SHP77 (cell line): ENCODE measurements at places on chromosomes 3 and 15.
A peak's percentile ranks its signal among the peaks of the same experiment; 100 is the strongest.

DNA sequence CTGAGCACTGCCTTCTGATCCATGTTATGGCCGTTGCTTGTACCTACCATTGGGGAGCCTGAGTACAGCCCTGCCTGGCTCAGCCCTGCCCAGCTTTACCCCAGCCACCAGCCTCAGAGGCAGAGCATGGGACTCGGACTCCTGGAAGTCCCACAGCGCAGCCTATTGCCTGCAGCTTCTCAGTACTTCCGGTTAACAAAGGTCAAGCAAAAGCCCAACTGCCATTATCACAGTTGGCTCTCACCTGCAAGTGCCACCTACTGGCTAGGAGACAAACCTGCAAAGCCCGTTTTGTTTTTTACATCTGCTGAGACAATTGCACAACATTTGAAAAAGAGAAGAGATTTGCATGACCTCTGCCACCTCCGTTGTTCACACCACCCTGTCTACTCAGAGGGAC, 1081.7 kb downstream of the NAALADL2 start:
- peak; percentile 5 for DNase-seq

- peak; percentile 28 for DNase-seq
Observed at GRCh38 chr3:50194903-50195500, 3.6 kb downstream of the GNAT1 start.

GRCh38 chr15:66323312-66323928, 30.1 kb downstream of the DIS3L start:
- DNase-seq, result no peak

DNA sequence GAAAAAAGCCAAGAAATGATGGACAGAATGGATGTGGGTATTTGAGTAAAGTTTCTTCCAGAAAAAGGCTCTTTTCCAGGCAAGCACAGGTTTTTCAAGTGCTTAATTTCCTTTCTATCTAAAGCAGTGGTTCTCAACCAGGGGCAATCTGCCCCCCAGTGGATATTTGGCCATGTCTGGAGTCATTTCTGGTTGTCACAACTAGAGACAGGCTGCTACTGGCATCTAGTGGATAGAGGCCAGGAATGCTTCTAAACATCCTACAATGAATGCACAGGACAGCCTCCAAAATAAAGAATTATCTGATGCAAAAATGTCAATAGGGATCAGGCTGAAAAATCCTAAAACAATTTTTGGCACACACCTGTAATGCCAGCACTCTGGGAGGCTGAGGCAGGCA, 23.9 kb downstream of the SEC22C start:
- DNase-seq, result no peak

DNA sequence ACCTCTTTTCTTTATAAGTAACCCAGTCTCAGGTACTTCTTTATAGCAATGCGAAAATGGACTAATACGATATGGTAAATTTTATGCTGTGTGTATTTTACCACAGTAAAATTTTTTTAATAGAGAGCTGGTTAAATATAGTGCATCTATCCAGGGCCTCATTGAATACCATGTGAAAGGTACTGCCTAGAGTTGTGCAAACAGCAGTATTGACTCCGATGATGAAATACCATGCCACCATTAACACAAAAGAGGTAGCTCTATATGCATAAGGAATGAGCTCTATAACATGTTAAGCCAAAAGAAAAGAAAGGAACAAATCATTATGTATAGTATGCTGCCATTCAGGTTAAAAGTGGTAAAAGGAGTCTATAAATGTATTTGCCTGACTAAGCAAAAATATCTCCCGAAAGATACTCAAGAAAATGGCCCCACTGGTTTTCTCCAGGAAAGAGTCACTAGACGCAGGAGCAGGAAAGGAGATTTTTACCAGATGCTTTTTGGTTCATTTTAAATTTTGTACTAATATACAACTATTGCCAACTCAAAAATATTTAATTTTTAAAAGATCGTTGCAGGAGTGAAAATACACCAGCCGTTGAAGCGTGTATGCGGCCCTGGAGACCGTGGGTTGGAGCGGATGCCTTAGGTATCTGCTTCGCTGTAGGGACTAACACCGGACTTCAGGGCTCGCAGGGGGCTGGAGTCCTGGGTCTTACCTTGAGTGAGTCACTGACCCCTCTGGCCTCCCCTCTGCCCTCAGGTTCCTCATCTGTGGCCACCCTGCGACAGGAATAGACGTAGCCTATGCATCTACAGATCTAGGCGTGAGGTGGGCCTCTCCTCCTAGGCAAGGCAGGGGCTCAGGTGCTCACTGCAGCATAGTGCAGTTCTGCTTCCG, 120.1 kb downstream of the CHSY1 start:
- no peak for DNase-seq

GRCh38 chr3:180288816-180289215, 252.1 kb upstream of the PEX5L start:
- DNase-seq, result no peak
